Activated CD8-positive, alpha-beta memory T cell treated with anti-CD3 and anti-CD28 coated beads for 48 hours (primary cell): ENCODE measurements at places on chromosomes 3 and 15.

GRCh38 chr3:158273656-158274055, 163.8 kb downstream of the RSRC1 start:
- DNase-seq: no peak

- no peak for DNase-seq
Observed at GRCh38 chr3:12869035-12869621, 27.8 kb upstream of the RPL32 start.

GRCh38 chr3:72427624-72428023, 420.6 kb downstream of the SHQ1 start:
- DNase-seq: no peak

DNA sequence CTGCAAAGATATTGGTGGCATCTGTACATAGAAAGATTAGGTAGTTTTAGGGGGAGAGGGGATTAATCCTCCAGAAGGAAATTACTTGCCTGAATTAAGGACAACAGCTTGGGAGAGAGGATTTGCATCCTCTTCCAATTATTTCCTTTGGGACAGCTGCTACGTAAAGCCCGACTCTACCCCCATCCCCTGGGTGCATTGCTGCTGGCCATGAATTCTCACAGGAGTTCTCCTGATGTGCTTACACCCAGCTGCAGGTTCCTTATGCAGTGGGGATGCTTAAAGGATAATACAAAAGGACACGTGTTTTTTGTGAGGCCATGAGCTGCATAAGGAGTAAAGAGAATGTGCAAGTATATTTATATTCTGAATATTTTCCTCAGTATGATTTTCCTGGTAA, 132.3 kb downstream of the VPS8 start:
- DNase-seq: no peak

DNA sequence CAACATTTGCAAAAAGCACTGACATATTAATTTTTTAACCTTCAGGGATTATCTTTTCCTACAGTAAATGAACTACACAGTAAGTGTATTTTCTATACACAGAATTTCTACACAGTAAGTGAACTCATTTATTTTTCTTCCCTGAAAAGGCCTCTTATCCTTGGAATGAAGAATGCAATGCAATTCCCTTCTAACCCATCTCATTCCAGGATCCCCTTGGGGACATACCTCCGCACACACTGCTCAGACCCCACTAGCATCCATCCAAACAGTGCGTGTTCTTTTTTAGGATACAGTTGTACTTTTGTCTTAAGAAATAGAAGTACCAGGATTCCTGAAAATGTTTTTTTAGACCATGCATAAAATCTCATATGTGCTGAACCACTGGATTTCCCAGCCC, 152.8 kb downstream of the UACA start:
- no peak for DNase-seq

DNA sequence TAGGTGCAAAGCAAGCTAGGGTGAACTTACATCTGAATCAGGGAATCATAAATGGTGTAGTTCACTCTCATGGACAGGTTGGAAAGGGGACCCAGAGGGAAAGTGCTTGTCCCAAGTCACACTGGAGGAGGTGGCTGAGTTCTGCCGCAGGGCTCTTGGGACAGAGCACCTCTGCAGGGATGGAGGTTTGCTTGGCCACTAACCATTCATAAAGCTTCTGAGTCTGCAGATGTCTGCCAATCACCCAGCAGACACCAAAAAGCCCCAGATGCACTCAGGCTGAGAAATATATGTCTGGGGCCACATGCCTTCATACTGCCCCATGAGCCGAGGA, 17.9 kb upstream of the RTP2 start:
- no peak for DNase-seq

DNA sequence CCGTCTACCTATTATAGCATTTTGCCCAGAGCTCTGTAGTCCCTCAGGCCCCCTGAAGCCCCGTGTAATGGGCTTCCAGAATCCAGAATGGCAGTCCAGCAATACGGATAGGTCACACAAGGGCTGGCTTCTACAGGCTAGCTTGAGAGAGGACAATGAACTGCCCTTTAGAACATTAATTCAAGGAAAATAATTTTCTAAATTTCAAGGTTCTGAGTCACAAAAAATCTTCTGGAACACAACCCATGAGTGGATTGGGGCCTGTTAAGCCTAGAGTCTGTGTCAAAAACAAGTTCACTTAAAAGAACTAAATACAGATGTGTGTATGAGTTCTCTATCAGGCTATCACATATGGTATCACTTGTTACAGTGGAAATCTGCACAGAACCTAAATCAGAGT, 28.8 kb downstream of the DCP1A start:
- no peak for DNase-seq

DNA sequence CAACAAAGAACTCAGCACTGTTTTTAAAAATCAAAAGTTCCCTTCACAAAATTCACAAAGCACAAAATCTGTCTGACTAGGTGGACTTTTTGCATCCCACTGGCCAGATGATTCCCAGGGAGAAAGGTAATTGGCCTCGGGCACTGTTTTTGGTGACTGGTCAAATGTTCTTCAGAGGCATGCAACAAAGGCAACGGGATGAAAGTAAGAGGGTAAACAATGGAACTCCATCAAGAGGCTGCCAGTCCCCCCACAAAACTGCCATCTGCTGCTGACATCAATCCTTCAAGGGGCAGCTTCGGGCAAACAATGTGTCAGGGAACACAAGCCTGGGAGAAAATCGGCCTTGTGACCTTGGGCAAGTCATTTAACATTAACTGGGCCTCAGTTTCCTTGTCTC, 3.3 kb downstream of the SRGAP3 start:
- DNase-seq: no peak

DNA sequence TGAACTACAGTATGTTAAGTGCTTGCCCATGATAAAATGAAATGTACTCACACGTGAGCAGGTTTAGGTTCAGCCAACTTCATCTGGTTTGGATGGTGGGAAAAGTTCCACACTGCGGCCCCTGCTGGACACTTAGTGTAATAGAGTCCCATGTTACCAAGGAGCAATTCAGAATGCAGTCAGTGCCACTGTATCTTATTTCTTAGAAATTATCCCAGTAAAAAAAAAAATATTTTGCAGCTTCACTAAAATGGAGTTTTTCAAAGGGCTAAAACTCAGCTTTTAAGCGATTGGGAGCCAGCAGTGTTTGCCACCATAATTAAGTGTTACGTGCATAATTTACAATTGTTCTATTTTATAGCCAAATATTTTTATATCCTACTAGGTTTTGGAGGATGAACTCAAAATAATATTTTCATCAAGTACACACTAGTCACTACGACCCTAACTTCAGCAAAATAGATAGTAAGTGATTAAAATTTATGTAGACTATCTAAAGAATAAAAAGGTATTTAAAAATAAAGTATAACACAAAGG, 371.7 kb upstream of the GBE1 start:
- no peak for DNase-seq

- DNase-seq: no peak
Observed at GRCh38 chr3:155658671-155659261, 86.1 kb downstream of the PLCH1 start.

DNA sequence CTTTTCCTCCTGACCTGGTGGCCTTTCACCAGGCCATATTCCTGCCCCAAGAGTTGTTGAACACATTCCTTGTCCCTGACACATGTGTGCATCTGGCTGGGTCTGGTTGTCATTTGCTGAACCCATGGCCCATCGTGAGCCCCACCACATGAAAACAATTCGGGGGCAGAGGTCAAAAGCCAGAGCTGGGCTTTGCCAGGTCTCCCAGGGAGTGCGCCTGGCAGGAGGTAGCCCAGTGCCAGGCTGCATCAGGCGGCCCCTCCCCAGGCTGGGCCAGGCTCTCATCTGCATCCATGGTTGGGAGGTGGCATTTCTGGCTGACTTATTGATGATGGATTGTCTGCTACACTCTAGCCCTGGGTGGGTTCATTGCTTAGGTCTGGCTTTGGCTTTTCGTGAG, 30.9 kb downstream of the SPSB4 start:
- no peak for DNase-seq

DNA sequence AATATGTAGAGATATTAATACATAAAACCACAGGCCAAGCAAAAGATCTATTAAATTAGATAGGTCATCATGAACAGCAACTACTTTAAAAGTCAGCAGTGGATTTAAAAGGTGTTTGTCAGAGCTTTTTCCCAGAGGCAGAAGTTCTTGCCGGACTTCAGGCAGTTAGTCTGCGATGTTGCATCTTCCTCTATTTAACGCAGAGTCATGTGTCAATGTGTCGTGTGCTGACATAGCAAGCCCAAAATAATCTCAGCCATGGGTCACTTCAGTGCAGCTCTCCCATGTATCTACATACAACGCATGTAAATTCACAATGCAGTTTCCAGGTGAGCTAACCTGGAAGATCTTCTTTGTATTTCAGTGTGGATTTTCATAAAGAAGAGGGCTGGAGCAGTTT, 8.0 kb upstream of the TMEM212 start:
- no peak for DNase-seq

DNA sequence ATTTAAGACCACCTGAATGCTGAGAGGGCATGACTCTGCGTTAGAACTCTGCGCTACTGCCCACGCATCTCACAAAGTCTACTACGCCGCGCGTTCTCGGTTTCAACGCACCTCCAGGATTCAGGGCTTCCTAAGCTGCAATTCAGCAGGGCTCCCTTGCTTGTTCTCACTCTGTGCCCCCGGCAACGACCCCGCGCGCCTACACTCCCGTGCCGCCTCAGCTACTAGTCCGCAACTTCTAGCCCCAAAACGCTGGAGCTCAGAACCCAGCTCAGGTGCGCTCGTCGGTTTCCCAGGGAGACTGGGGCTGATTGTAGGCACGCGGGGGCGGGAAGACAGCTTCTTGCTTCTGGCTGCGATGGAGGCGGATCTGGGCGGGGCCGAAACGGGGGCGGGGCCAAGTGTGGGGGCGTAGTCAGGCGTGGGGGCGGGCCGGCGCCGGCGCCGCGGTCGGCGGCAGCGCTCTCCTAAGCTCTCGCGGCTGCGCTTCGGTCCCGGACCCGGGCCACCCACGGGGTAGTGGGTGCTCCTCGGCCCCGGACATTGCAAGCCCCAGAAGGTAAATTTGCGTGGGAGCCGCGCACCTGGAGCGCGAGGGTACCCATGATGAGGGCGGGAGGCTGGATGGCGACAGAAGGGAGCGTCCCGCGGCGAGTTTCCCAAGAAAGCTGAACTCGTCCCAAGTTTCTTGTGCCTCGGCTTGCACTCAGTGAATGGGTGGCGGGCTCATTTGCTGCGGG, at the start of gene ARHGEF26:
Gene ARHGEF26, plus strand, starts transcription at position 430 of the 740 bp plus-strand sequence. CDS start 603 bp downstream, outside the sequence.
- peak; percentile 26 for DNase-seq

DNA sequence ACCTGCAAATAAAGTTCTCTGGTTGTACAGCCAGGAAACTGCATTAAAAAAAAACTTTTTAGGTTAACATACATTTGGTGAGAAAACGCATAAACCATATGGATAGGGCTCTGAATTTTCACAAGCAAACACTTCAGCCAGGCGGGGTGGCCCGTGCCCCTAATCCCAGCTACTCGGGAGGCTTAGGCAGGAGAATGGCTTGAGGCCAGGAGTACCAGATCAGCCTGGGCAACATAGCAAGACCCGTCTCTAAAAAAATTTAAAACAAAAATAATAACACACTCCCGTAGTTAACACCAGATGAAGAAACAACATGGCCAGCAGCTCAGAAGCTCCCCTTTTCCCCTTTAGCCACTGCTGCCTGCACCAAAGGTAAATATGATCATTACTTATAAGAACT, 3.2 kb upstream of the RPL14 start:
- no peak for DNase-seq

DNA sequence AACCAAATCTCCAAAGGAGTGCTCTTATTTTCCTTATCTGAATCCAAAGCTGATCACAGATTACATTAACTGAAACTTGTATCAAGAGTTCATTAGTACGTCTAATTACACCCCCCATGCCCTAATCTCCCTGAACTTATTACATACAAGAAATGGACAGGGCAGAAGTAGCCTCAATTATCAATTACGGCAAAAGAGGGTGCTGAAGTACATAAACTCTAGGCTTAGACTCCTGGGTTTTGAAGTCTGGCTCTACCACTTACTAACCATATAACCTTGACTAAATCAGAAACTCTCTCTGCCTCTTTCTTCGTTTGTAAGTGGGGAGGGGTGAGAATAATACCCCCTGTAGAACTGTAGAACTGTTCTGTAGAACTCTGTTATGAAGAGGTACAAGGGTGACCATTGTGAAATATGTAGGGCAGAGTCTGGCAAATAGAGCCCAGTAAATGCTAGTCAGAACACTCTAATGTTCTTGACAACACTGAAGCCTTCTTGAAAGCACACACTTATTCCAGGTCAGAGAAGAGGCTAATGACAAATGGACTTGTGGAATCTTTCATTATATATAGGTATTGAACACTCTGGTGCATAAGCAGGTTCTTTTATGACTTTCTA, 19.6 kb upstream of the OR5K4 start:
- no peak for DNase-seq

DNA sequence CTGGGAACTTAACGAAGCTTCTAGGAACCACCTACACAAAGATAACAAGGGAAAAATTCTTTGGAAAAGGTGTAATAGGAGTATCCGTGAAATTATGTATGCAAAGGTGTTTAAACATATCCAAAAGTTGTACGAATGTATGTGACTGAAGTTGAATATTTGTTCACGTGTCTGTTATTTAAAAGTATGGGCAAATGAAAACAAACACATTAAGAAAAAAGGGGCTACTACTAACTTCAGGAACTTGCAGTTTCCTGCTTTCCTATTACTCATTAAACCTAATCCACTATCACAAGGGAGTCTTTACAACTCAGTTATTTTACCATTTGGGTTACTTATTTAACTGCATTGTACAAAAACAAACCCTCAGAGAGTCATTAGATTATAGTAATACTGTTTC, 33.9 kb upstream of the GRAMD1C start:
- no peak for DNase-seq

- no peak for DNase-seq
Observed at GRCh38 chr3:189708375-189708774, 77.2 kb downstream of the TP63 start.

DNA sequence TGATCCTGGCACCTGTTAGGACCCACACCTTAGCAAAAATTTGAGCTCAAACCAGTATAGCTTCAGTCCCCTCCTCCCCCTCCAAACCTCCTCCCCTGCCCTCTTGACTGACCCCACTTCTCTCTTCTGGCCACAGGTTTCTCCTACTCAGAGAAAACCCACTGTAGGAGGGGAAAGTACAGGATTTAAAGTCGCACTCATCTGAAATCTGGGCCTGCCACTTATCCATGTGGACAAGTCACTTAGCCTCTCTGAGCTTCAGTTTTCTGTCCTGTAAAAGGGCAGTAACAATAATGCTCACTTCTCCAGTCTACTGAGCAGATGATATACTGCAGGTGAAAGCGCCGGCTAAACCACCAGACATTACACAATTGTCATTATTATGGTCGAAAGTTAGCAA, 142.7 kb downstream of the MEGF11 start:
- DNase-seq: no peak

DNA sequence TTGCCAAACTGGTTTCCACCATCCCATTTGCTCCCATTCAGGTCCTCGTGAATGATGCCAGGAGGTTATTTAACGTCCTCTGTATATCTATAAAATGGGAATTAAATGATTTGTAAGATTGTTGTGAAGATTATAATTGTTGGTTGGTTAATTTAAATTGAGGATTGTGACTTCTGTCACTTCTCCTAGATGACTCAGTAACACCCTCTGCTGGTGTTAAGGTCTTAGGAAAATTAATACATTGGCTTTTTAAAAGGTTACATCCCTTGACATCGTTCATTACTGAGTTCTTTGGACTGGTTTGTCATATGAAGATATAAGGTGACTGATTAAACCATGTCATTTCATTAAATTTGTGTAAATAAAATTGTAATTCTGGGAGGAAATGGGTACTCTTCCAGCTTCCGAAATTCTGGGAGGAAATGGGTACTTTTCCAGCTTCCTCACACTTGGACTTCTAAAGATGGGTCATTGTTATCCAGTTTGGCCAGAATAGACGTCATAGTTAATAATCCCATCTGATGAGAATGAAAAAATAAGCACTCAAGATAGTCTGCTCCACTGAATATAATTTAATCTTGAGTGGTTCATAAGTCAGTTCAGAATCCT, 33.3 kb upstream of the PAQR5 start:
- no peak for DNase-seq
